Amniotic epithelial cell (primary cell): ENCODE measurements at places on chromosomes 6 and 20.

DNA sequence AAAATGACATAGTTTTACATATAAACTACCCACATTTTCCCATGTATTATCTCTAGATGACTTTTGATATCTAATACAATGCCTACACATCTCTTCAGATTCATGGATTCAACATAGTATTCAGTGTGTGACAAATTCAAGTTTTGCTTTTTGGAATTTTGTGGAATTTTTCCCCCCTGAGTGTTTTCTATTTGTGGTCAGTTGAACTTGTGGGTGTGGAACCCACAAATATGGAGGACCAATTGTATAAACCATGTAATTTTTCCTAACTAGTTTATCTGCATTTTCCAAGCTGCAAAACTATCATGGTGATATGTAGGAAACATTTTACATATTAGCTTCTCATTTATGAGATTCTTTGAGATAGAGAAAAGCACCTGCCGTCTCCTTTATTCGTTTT is 374.3 kb upstream of the SOX4 start:
- no peak for DNase-seq

- no peak for DNase-seq
Measured at GRCh38 chr20:33858666-33859065, 47.5 kb downstream of the CHMP4B start.

- DNase-seq, result no peak
Measured at GRCh38 chr20:8661229-8661952, 407.5 kb upstream of the PLCB4 start.

- DNase-seq, result peak; percentile 51
Measured at GRCh38 chr6:145206247-145206907, 528.9 kb downstream of the EPM2A start.

GRCh38 chr20:58906111-58906510 is 53.6 kb downstream of the GNAS start:
- no peak for DNase-seq

DNA sequence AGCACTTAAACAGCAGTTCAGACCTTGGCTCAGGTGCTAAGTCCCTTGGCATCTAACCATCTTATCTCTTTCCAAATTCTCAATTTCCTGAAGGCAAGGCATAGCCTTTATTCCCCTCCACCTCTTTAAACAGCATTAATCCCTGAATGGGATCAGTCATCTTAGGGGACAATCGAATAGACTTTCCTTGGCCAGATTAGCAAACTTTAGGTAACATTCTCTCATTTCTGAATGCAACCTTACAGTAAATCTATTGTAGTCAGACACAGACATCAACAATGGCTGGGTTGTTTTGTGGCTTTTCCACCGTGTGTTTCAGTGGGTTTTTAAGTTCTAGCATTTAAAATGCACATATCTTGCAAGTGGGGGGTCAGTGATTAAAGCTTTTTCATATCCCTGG is 56.8 kb downstream of the ATP9A start:
- DNase-seq, result no peak

DNA sequence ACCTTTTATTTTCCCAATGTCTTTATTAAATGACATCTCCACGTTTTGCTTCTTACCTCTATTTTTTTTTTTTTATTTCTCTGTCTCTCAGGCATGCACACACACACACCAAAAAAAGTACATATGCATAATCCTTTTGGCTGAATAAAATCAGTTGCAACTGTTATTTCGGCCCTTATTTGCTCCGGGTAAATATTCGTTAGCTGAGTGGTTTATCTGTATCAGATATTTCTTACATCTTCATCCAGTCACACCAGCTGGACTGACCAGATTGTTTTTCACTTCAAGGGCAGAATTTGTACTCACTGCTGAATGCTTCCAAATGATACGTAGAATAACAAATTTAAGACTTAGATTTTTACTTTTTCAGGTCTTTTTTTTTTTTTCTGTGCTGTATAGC is 45.5 kb downstream of the PTPN1 start:
- DNase-seq, result no peak

DNA sequence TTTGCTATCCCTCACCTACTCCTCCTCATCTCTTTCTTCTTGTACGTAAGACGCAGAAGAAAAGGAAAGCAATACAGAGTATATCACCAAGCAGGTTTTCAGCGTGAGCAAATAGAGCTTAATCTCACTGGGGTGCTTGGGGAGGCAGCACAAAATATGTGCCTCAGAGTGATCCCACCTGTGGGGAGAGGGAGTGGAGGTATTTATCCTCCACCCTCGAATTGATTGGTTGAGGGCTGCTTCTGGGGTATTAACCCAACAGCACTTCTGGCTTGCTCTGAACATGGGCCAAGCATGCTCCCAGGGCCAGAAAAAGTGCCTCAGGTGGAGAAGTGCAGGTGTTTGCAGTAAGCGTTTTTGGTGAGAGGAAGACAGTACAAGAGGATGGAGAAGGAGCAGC is 78.5 kb upstream of the EYA2 start:
- DNase-seq, result no peak

- no peak for DNase-seq
Measured at GRCh38 chr6:53532942-53533341, 12.0 kb downstream of the GCLC start.

GRCh38 chr6:30686009-30686907 is at the start of gene PPP1R18:
Gene PPP1R18, minus strand, starts transcription at chr6:30686645. Its CDS starts 627 bp downstream, at chr6:30686018.
- DNase-seq, result peak; percentile 31

- DNase-seq, result no peak
Measured at GRCh38 chr6:40177598-40177997, 243.3 kb upstream of the MOCS1 start.

- no peak for DNase-seq
Measured at GRCh38 chr6:37389857-37390256, 36.1 kb downstream of the RNF8 start.

DNA sequence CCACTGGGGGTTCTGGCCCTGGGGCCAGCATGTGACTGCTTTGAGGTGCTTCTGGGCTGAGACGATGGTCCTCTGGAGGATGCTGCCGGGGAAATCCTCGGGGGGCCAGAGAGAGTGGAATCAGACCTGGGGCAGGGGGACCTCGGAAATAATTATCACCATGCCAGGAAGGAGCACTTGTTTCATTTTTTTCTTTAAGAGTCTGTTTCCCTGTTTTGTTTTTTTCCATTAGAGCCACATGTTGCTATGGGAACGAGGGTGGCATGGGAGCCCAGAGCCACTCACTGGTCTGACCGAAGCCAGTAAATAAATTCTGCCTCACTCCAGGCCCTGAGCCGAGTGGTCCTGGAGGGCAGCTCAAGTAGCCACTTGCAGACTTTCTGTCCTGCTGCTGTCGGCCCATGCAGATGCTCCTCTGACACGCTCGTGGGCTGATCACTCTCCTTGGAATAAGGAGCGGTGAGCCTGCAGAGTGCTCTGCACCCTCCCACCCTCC is 365.1 kb downstream of the ZFAND3 start:
- DNase-seq, result no peak

GRCh38 chr20:46040902-46041535 is 12.0 kb downstream of the SLC12A5 start:
- peak; percentile 39 for DNase-seq

DNA sequence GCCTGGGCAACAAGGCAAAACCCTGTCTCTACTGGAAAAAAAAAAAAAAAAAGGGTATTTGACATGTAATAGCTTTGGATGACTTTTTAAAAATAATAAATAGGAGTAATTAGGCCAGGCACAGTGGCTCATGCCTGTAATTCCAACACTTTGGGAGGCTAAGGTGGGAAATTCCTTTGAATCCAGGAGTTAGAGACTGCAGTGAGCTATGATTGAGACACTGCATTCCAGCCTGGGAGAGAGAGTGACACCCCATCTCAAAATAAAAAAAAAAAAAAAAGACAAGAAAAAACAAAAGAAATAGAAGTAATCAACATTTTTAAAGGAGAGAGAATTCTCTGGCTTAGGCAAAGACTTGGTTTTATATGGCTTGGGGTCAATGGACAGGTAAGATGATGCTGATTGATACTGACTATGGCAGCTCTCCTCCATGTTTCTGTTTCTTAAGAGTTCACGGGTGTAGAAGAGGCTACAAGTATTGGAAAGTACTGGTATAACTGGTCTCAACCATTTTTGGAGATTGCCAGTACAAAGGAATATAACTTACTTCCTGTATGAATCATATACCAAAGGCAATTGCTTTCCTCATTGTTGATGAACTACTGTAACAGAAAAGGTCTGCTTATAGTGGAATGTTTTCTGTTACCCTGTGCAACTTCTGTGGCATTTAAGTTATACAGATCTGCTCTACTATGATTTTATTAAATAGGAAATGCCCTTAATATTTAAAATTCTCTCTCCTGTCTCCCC is 10.1 kb downstream of the MAP3K5 start:
- DNase-seq, result peak; percentile 69

- peak; percentile 71 for DNase-seq
Measured at GRCh38 chr6:151240791-151241642, 1.2 kb downstream of the AKAP12 start.

- DNase-seq, result peak; percentile 48
Measured at GRCh38 chr6:28940294-28940857, 16.6 kb upstream of the TRIM27 start.

DNA sequence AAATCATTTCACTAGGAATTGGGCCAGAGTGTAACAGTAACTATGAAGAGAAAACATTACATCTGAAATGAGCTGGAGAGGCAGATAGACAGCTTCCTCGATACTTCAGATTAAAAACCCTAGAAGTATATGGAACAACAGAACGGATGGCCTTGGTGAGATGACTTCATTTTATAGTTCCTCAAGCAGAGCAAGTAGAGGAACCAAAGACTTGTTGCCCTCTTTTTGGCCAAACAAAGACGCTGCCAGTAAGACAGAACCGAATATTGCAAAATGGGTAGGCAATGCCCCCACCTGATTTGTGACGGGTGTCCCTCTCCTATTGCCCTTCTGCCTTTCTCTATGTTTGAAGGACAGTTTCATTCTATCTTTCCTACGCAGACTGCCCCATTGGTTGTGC is 53.5 kb downstream of the AGPAT4 start:
- no peak for DNase-seq

- DNase-seq, result peak; percentile 9
Measured at GRCh38 chr6:81237226-81237625, 515.3 kb downstream of the TENT5A start.

GRCh38 chr20:31330893-31331292 is 22.5 kb upstream of the DEFB116 start:
- no peak for DNase-seq

GRCh38 chr6:5455142-5455541 is 193.8 kb downstream of the FARS2 start:
- DNase-seq, result no peak

DNA sequence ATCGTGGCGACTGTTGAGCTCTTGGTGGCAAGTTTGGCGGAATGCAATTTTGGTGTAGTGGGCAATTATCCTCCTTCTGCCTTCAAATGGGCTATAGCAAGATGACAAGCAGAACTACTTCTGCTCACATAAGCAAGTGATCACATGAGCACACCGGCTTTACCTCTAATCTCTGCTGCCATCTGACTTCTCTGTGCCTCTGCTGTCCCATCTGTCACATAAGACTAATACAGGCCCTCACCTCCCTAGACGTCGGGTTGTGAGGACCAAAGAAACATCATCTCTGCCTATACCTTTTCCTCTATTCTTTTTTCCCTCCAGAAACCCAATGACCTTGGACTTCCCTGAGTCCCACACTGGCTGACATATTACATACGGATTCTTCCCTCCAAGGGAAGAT is 13.3 kb upstream of the WTAP start:
- DNase-seq, result no peak

DNA sequence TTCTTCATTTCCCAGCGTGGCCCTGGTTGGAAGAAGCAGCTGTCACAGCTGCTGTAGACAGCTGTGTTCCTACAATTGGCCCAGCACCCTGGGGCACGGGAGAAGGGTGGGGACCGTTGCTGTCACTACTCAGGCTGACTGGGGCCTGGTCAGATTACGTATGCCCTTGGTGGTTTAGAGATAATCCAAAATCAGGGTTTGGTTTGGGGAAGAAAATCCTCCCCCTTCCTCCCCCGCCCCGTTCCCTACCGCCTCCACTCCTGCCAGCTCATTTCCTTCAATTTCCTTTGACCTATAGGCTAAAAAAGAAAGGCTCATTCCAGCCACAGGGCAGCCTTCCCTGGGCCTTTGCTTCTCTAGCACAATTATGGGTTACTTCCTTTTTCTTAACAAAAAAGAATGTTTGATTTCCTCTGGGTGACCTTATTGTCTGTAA is 292.7 kb downstream of the ESR1 start:
- peak; percentile 38 for DNase-seq

DNA sequence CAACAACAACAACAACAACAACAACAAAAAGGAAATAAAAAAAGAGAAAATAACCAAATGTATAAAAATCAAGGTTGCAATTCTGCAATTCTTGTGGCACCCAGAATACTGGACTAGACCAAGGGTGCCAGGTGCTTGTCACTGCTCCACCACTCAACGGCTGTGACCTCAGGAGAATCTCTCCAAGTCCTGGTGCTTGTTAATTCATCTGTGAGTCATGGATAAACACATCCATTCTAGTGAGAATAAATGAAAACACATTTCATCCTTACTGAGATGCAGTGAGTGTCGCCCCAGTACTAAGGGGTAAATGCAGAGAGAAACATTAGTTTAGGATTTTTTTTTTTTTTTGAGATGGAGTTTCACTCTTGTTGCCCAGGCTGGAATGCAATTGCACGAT is 32.0 kb downstream of the HLA-C start:
- no peak for DNase-seq

- no peak for DNase-seq
Measured at GRCh38 chr20:47668313-47669151, 116.7 kb downstream of the SULF2 start.

DNA sequence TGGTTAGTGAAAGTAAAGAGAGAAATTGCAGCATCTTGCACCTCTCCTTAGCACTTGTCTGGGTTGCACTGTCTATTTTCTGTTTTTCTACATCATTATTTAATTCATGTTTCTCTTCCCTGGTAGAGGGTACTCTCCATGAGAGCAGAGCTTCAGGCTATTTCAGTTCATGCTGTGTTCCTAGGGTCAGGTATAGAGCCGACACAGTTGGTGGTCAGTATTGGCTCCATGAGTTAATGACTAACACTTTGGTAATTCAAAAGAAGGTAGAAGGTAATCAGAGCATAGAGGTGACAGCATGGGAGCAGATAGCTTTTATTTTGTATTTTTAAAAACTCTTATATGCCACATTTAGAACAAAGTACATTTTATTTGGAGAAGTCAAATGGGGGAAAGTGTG is 42.7 kb downstream of the RIMS1 start:
- DNase-seq, result no peak

GRCh38 chr6:132270726-132271402 is 130.4 kb downstream of the MOXD1 start:
- no peak for DNase-seq

GRCh38 chr6:34556493-34556892 is 364 bp upstream of the SPDEF start:
- DNase-seq, result no peak

DNA sequence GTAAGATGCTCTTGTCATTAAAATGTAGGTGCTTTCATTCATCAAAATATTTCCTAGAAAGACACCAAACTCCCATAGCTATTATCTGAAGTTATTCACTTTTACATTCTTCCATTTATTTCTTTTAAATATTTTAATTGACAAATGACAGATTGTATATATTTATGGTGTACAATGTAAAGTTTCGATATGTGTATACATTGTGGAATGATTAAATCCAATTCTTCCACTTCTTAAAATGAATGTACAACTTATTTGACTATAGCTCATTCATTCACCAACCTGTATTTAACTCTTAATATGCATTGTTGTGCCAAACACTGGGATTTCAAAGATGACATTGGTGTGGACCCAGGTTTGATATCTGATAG is 41.0 kb downstream of the CCN2 start:
- DNase-seq, result no peak
